ENCODE measurements at places on chromosomes 4 and X. TPM values are rescaled to one million over a fixed set of nuclear protein-coding genes. Genes with fewer than 3 reads are reported as not detected.
A peak's percentile ranks its signal among the peaks of the same experiment; 100 is the strongest.

DNA sequence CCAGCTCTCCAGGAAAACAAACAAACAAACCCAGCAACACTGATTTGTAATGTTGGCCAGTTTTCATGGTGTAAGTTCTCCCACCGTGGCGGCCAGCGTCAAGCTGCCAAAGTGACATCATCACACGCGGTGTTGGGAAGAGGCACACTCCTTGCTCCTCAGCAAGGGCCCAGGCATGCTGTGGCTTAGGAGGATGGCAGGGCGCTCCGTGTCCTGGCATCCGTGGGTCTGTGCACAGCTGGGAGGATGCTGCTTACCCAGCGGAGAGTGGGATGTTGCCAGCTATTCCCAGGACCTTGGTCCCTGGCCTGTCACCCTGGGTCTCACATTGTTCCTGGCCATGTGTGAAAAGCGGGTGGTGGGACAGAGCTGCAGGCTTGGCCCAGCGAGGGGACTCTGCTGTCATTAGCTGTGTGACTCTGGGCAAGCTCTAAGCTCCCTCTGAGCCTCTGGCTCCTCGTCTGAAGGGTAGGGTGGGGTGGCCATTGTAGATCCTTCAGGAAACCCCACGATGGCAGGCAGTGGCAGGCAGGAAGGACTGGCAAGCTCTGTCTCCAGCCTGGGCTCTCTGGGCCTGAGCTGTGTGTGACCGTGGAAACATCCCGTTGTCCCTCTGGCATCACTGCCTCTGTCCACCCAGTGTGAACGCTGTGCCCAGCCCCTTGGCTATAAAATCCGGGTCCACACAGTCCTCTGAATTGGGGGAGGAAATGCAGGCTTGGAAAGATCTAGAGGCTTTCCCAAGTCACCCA lies 10.8 kb downstream of the PSAPL1 start:
- DNase-seq = no peak

DNA sequence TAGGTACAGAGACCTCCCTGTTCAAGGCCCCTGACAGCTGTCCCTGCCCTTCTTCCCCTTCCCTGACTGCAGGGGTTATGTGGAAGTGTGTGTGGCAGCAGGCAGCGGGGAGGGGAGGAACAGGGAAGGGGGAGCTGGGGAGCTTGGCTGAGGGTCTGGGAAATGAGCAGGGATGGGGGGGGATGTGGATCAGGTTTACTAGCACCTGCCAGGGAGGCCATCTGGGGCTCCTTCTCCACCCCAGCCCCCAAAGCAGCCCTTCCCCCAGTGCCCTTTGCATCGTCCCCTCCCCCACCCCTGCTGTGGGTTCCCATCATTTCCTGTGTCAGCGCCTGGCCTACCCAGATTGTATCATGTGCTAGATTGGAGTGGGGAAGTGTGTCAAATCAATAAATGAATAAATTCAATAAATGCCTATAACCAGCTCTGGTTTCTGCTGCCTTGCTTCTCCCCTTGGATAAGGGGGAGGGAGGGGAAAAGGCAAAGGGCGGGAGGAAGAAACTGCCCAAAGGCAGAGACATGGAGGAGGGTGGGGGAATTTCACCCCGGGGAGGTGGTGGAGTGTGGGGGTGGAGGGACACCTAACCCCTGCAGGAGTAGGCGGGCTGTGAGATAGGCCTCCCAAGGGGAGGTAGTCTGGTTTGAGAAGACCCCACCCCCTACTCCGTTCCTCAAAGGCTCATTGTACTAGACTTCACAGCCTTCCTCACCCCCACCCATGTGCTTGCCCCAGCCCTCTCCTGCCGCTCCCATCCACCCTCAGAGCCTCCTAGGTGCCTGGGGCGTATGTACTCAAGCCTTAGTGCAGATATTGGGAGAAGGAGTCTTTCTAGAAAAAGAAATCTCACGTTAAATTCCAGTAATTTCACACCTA lies 3.2 kb downstream of the CXorf65 start:
- no peak for DNase-seq

DNA sequence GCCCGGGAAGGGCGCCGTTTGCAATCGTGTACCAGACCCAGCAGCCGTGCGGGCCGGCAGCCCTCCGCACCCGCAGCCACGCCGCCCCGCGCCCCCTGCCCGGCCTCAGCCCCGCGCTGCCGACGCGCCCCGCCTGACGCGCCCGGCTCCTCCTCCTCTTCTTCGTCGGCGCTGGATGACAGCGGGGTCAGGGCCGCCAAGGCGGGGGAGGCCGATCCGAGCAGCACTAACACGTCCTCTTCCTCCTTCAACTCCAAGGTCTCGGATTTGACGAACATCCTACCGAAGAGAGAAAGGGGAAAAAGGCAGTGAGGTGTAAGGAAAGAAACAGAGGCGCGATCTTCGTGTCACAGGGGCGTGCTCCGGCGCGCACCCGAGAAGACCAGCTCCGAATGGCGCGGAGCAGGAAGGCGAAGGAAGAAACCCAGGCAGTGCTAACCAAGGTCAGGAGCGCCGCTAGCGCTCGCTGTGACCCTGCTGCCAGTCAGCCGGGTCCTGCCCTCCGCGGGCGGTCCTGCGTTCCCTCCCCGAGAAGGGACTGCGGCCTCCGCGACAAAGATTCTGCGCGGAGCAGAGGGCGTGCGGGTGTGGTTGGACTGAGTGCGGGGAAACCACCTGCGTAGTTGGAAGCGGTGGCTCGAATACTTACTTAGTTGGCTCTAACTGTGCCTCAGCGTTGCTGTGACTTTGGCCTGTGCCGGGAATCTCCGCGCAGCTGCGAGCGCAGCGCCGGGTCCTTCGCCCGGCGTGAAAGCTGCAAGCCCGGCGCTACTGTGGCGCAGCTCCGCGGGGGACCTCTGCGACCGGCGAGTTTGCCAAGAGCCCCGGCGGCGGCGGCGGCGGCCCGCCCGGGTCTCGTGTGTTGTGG lies 548 bp downstream of the NEUROG2 start:
- peak; percentile 49 for DNase-seq

- DNase-seq = no peak
Observed at GRCh38 chr4:106582103-106582502, 213.5 kb upstream of the GIMD1 start.

GRCh38 chr4:161581262-161582230 lies 582.3 kb downstream of the FSTL5 start:
- no peak for DNase-seq

GRCh38 chr4:3786196-3786869 lies 20.1 kb downstream of the ADRA2C start:
- no peak for DNase-seq

DNA sequence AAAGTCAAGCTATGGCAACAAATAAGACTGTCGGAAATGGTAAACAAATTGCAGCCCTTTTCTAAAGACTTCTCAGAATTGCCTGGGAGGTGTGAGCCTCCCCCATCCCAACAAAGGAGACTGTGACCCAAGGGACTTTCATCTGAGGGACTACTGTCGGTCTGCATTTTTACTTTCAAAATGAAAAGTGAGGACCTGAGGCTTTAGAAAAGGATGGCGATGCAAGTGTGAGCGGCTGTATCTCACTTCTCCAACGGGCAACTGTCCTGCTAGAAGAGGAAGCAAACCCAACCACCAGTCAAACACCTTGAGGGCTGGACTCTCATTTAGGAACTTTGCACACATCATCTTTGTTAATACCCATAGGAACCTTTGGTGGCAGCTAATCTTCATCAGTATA lies 62.6 kb upstream of the CLNK start:
- DNase-seq = no peak

GRCh38 chr4:83920375-83920774 lies 384.5 kb downstream of the GPAT3 start:
- no peak for DNase-seq

DNA sequence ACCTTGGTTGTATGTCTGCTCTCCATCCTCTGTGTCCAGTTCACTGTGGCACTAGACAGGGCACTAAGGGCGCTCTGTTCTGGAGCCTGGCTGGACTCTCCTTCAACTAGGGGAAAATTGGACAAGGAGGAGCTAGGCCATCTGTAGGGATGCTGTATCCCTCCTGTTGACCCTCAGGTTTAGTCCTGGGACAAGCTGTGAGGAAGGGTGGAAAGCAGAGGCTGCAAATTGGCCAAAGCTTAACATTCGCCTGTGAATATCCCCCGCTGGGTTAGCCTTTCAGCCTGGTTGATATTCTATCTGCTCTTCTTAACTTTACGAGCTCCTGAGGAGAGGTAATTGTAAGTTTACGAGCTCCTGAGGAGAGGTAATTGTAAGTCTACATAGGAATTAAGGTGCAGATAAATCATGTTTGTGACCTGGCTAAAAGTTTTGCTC lies 64.4 kb upstream of the ENPEP start:
- DNase-seq = no peak

- no peak for DNase-seq
Observed at GRCh38 chrX:82458207-82458754, 1049.8 kb upstream of the POU3F4 start.

DNA sequence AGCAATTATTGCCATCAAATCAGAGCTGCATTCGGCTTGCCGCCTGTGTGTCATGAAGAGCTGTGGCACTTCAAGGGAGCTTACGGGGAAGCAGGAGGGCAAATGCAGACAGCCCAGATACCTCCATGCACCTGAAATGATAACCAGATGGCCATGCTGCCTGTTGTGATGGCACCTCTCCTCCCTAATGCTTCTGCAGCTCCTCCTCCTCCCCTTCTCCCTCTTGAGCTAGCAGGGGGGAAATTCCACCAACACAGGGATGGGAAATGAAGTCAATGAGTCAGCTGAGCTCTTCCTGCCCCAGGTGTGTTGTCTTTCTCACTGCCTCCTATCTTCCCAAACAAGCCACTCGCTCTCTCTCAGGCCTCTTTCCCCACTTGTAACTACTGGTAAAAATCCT lies 565.0 kb downstream of the BCOR start:
- no peak for DNase-seq

- DNase-seq = no peak
Observed at GRCh38 chr4:112422644-112423043, 93.3 kb downstream of the NEUROG2 start.

GRCh38 chrX:119042040-119042439 lies 30.8 kb upstream of the CT47C1 start:
- no peak for DNase-seq

- no peak for DNase-seq
Observed at GRCh38 chr4:71872767-71873415, 89.0 kb upstream of the GC start.

- no peak for DNase-seq
Observed at GRCh38 chrX:100447655-100448397, 37.8 kb upstream of the PCDH19 start.

DNA sequence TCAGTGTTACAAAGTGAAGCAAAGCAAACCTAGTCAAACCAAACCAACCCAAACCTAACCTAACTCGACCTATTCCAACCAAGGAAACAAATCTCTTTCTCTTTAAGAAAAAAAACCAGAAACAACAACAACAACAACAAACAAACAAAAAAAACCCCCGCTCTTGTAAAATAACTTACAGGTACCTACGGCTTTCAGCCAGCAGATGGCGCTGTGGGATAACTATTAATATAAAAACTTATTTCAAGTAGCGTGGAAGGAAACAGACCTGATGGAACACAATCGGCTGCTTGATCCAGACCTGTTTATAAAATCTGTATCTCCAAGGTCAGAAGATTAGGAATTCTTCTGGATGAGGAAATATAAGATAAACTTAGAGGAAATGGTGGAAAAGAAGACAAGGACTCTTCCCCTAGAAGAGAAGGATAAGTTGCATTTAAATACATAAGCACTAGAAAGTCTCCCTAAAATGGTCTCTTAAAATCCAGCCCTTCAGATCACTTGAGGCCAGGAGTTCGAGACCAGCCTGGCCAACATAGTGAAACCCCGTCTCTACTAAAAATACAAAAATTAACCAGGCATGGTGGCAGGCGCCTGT lies 34.4 kb upstream of the CDKL5 start:
- peak; percentile 14 for DNase-seq

DNA sequence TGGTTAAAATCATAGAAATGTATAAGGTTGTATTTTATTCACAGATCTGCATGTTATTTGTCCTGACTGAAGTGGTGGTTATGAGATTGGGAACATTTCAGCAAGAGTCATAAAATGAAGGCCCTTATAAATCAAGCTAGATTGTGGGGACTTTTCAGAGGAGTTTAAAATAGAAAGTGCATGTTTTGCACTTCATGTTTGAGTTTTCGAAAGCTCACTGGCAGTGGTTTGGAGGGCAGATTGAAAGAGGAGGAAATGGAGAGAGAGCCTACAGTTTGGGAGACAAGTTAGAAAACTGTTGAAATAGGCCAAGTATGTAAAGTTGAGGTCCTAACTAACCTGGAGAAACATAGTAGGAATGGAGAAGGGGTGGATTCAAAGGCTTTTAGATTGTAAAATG lies 124.9 kb downstream of the KDM6A start:
- no peak for DNase-seq

- peak; percentile 12 for DNase-seq
Observed at GRCh38 chr4:6472387-6473263, at the start of gene PPP2R2C. Gene PPP2R2C (minus strand): TSS chr4:6472614. CDS start chr4:6472229, 385 bp downstream.

- no peak for DNase-seq
Observed at GRCh38 chrX:31606771-31607170, 534.9 kb upstream of the FTHL17 start.

- DNase-seq = no peak
Observed at GRCh38 chr4:125735102-125735501, 420.3 kb downstream of the FAT4 start.

DNA sequence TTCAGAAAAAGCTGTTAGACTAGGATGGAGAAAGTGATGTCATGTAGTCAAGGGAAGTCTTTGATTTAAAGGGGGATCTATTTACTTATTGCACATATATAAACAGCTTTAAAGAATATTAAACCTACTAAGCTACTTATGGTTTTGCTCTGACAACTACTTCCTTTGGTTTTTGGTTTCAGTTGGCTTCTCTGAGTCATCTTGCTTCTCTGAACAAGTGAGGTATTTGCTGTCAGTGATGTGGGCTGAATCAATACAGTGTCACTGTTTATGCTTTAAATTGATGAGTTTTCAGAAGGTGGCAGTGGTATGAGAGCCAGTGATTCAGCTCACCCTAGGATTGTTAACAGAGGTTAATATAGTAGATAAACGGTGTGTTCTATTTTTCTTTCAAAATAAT lies 75.1 kb downstream of the CEP44 start:
- DNase-seq = no peak

DNA sequence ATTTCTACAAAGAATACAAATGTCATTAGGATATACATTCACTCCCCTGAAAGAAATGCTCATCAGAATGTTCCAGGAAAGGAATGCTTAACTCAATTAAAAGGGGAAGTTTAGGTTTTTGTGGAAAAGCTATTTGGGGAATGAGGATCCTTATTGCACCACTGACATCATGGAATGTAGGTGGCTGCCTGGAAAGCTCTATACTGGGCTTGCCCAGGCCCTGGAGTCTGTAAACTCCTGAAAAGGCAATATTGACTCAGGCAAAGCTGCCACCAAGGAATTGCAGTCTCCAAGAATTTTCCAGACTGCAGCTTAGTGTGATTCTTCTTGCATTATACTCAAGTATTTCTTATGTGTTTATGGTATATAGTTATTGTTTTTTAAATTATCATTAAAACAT lies 15.7 kb downstream of the DAPP1 start:
- no peak for DNase-seq

GRCh38 chr4:87281603-87282002 lies 41.1 kb downstream of the HSD17B13 start:
- DNase-seq = no peak

SPATA18 gene
- total RNA-seq = 2.8 TPM

OPRPN gene
- not detected for total RNA-seq

GAGE12F gene
- not detected for total RNA-seq

RXFP1 gene
- total RNA-seq = not detected

CDKL5 gene
- 3.7 TPM for total RNA-seq

RAB33A gene
- 8.0 TPM for total RNA-seq

EMCN gene
- not detected for total RNA-seq

XAGE2 gene
- not detected for total RNA-seq

ADRA2C gene
- not detected for total RNA-seq

GPR78 gene
- not detected for total RNA-seq

HMX1 gene
- total RNA-seq = not detected

DGKK gene
- not detected for total RNA-seq

PGRMC1 gene
- total RNA-seq = 8.5 TPM

PCDH11X gene
- not detected for total RNA-seq

LRIT3 gene
- 0.22 TPM for total RNA-seq

LEF1 gene
- total RNA-seq = 1.6 TPM
